ENCODE measurements at places on chromosomes 4 and X.

- DNase-seq, result no peak
Observed at GRCh38 chr4:33088713-33089112, 2368.5 kb downstream of the PCDH7 start.

DNA sequence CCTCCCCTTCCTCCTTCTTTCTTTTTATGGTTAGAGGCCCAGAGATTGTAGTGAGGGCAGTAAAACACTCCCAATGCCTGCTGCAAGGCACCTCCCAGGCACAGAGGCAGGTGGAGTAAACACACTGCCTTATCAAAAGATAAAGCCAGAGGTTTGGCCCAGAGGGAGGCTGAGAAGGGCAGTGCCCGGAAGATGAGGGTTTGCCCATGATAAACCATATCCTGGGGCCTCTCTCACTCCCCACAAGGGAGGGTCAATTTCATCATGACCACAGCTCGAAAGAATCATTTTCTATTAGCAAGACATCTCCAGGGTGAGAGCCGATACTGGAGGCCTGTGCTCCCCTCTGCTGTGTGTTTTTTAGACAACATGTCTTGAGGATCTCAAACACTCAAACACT, 98.5 kb upstream of the FAM9C start:
- no peak for DNase-seq

- DNase-seq, result no peak
Observed at GRCh38 chr4:7311205-7311604, 118.9 kb downstream of the SORCS2 start.

DNA sequence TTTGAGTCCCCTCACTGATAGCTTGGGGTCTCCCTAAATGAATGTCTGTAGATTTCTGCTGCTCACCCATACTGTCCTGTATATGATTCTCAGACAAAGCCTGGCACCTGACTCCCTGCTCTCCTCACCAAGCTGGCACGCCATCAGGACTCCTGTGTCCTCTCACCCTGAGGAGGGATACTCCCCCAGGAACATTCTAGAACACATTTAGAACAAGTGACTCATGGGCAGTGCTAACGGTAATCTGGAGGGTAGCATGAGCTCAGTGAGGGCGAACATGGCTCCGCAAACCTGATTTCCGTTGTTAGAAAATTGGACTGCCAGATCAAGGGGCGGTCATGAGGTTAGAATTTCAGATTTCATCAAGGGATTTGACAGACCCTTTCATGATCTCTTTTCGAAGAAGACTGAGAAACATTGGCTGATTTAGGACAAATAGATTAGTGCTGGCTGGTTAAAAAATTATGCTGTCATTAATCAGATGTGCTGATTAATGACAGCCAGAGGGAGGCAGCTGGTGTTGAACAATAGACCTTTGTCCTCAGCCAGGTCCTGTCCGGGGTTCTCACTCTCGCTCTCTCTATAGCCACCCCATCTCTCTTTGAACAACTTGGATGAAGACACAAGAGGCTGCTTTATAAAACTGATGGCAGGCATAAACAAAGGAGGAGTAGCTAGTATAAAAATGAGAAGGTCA, 244.3 kb downstream of the PTTG2 start:
- no peak for DNase-seq

- no peak for DNase-seq
Observed at GRCh38 chr4:24000470-24000831, 110.6 kb upstream of the PPARGC1A start.

- no peak for DNase-seq
Observed at GRCh38 chr4:153989505-153989904, 200.6 kb upstream of the SFRP2 start.

DNA sequence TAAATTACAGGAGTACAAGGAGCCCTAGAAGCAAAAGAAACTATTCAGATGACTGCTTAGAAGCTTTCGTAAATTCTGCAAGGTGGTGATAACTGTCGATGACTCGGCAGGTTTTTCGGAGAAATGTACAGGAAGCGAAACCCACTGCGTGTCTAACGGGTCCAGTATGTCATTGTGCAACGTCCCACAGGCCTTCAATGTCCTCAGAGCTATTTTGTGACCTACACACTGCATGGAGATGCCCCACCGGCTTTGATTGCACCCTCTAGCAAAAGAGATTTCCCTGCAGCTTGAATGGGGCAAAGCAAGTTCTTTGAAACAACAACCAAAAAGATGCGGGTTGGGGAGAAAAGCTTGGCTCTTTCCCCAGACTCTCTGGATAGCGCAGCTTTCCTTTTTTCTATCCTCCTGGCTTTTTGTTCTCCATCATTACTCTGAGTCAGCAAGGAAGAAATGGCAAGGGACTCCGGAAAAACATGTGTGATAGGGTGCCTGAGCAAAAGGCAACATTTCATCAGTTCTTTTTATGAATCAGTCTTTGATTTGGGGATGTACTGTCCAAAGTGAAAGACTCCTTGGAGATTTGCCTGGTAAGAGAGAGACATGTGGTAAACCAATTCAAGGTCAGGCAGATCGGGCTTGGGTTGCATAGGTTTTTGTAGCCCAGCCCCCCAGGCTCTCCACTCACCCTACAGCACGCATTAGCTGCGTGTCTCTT, 112.0 kb upstream of the TBL1X start:
- no peak for DNase-seq

DNA sequence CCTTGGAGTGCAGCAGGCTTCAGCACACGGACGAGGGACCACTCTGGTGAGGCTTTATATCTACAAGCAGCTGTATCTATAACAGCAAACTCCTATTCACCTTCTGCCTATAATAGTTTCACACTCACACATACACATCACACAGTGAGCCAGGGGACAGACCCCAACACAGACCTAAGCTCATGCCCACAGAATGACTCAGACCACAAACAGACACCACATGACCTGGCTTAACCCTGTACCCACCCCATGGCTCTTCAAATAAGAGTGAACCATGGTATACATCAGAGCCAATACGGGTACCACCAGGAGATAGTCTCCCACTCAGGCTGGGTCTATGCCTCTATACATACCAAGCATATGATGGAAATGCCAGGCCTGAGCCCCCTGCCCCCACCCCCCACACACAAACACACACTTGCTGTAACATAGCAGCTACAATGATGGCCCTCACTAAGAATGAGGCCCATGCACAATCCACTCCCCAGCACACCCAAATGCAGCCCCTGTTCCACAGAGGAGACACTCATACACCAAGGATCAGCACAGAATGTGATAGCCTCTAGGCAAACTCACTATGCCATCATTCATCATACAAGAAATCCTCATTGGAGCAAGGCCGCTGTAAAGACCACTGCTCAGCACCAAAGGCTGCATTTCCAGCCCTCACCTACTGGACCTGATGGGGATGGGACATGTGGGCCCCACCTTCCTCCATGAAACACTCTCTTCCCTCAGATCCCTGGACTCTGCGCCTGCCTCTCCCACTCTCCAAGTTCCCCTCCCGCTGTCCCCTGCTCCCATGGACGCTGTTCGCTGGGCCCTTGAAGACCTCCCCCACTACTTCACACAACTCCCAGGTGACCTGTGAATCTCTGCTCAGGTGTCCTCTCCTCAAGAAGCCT, 62.1 kb upstream of the XIAP start:
- DNase-seq, result no peak

GRCh38 chr4:124708517-124709300, 3.8 kb downstream of the ANKRD50 start:
- DNase-seq, result no peak

DNA sequence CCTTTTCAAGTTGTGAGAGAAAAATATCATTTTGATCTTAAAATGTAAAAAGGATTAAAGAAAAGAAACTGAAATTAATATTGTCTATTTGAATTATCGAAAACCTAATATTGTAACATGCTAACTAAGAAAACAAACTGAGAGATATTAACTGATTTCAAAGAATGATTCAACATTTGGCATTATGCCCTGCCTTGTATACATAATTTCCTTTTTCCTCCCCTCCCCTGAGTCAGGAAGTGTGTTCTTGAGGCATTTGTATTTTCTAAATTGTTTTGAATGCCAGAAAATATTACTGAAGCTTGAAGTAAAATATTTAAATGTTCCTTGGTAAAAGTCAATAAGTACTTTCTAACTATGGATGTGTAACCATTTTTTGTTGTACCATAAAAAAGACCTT, 49.4 kb downstream of the RPS6KA3 start:
- no peak for DNase-seq

GRCh38 chr4:8778760-8779159, 92.9 kb downstream of the HMX1 start:
- DNase-seq, result no peak

DNA sequence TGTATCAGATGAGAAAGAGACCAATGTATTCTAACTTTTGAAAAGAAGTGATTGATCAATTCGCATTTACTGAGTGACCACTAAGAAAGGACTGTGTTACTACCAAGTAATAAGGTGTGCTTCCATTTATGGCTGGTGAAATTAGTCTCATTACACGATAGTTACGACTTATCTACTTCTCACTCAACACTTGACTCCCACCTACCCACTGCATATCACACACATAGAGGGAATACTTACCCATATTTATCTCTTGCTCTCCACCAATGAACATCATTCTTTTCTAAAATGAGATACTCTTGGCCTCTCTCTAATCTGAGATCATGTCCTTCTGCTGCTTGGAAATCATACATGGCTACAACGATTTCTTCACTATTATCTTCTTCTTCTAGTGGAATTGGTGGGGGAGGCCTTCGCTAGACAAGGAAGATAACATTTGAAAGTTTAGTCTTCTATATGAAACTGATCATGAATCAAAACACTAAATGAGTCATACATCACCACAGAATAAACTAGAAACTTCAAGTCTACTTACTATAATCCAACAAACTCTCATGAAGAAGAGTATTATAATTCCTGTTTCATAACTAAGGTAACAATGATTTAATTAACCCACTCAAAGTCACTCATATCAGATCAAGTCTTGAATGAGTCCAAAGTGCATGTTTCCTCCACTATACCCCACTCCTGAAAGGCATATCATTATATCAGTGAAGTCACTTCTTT, 33.7 kb upstream of the TXK start:
- DNase-seq, result no peak

DNA sequence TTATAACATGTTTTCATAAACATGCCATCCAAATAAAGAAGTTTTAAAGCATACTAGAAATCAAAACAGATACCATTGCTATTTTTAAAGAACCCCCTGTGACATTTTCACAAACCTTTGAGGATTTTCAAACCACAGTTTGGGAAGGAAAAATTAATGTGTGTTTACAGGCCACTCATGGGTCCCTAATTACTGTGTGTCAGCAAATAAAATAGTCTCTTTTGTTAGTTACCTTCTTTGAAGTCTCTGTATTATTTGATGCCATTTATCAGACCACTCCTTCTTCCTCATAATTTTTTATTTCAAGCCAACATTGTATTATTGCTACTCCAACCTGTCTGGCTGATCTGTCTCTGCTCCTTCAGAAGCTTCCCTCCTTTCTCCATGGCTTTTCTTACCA, 72.6 kb upstream of the TET2 start:
- DNase-seq, result no peak

DNA sequence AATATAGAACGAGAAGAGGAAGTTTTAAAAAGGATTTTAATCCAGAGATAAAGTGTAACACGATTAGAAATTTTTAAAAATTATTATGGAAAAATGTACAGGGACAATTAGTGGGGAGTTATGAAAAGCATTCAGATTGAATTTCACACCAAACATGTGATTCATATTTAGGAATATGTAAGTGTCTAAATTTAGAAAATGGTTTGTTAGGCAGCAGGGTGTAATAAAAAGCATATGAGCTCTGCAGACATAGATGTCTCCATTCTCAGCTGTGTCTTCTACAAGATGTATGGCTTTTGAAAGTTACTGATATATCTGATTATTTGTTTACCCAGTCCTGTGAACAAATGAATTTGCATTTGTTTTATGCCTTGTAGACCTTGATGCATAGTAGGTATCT, 638.9 kb upstream of the AGA start:
- no peak for DNase-seq

DNA sequence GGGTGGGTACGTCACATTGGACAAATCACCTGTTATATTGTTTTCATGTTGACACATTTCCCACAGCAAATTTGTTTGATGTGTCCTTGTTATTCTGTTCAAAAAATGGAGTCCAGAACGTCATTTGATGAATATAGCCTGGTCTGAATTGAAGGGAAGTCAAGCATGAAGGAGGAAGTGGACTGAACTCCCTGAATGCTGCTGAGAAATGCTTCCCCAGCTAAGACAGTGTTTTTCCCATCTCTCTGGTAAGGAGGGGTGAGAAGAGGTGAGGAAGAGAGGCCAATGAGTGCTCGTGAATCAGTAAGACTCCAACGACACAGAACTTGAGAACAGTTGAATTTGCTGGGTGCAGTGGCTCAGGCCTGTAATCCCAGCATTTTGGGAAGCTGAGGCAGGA, 127.4 kb downstream of the RBM47 start:
- DNase-seq, result no peak

DNA sequence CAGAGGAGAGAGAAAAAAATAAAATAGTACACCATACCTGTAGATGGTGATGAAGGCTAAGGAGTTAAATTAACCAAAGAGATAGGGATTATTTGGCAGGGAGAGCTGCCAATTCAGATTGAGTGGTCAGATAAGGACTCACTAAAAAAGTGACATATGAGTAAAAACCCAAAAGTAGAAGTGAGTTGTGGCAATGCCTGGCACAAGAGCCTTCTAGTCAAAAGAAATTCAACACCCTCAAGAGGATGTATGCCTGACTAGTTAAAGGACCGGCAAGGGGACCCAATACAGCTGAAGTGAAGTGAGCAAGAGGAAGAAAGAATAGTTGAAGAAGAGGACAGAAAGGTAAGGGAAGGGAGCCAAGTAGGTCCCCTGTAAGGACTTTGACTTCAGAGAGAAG, 34.9 kb downstream of the ELF2 start:
- no peak for DNase-seq

DNA sequence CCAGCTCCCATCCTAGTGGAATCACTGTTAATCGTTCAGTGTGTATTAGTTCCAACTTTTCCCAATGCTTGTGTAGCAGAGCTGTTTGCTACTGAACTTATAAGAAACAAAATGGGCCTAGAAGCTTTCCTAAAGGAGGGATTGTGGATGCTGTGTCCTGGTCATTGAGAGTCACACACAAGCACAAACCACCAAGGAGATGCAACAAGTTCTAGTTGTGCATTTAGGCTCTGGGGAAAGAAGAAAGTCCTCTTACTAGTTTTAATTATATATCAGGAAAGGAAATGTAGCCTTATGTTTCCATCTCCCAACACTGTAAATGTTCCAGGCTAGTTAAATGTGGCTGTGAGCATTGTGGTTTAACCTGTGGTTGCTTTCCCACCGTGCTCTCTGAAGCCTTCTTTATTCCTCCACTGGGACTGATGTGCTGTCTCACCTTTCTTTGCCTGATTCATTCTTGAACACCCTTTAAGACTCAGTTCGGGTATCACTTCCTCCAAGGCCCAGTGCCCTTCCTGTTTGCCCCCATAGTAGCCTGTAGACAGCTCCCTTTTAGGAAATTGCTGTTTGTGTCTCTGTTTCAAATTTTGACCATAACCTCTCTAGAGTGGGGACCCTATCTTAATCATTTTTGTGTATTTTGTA, 34.3 kb downstream of the ATP10D start:
- DNase-seq, result no peak

DNA sequence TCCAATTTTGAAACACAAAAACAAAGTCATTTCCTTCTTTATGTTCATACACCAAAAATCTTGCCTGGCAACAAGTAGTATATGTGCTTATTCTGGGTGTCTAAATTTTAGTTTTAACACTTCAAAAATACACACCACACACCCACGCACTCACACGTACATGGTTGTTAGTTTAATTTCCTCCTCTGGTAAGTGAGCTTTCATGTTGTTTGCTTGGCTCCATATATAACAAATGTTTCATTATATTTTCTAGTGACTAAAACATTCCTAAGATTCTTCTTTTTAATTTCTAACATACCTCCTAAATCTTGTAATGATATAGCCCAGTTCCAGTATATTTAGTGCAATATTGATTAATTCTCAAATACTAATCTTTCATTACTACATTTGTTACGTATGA, 80.9 kb downstream of the PRDM5 start:
- no peak for DNase-seq

Measured in sciatic nerve (tissue), 2 donors.